Suppressor macrophage (primary cell): ENCODE measurements at places on chromosomes 2 and 18.
A peak's percentile ranks its signal among the peaks of the same experiment; 100 is the strongest.

- DNase-seq: no peak
Measured at GRCh38 chr2:184137955-184138354, 460.4 kb upstream of the ZNF804A start.

- DNase-seq: no peak
Measured at GRCh38 chr2:215744514-215744913, 268.8 kb downstream of the MREG start.

DNA sequence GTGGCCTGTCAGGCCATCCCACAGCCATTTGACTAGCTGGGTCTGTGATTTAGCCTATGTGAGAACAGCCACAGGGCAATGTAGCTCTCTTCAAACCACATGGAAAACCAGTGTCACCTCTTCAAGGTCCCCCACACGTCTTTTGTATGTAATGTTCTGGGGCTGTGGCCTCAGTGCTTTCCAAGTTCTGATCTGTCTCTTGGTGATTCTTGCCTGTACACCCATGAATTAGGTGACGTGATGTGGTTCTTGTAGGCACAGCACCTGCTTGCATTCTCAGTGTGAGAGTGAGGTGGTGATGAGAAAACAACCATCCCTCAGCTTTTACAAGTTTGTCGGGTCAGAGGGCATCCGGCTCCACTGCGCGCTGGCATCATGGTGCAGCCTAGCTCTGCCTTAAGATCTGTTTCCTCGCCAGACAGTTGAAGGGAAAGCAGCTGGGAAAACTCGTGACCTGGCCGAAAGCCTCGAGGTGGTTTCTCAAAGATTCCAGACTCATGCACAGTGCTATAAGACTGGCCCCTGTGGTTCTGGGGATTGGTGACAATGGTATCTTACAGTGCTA is 125.8 kb downstream of the TANC1 start:
- no peak for DNase-seq

- no peak for DNase-seq
Measured at GRCh38 chr2:63696496-63696895, 107.7 kb downstream of the MDH1 start.

DNA sequence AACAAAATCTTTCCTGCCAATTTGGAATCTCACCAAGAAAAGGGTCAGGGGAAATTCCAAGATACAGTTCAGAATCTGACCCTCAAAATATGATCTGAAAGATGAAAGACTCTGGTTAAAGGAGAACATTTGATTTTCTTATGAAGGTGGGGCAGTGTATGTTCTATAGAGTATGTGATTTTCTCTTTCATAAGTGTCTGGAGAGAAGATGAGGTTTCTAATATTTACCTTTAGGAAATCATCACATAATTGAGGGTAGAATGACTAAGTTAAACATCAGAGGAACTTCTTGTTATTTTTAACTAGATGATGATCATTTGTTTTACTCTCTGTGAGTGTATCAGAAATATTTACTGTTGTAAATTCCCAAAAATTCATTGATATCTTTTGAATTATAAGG is 27.8 kb upstream of the MBOAT2 start:
- DNase-seq: no peak

DNA sequence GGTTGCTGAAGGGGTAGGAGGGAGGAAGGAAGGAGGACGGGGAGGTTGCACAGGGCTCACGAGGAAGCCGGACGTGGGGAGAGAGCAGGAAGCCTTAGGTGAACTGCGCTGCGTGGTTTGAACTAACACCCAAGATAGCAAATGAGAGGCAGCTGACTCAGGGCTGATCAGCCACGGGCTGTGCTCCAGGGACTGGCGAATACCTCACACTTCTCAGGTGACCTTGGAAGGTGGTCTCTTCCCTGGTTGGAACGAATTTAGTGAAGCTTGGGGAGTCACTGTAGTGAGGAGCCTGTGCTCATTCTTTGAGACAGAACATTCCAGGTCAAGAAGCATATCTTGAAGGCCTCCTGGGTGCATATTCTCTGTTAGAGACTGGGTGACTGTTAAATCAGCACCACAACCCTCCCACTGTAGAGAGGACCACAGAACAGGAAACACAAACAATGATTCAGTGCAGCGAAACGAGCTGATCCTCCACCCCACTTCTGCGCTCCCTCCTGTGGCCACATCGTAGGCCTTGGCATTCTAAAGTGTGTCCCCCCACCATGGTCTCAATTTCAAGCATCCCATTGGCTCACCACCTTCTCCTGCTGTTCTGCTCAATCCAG is 33.8 kb downstream of the TOGARAM2 start:
- DNase-seq: peak; percentile 70

DNA sequence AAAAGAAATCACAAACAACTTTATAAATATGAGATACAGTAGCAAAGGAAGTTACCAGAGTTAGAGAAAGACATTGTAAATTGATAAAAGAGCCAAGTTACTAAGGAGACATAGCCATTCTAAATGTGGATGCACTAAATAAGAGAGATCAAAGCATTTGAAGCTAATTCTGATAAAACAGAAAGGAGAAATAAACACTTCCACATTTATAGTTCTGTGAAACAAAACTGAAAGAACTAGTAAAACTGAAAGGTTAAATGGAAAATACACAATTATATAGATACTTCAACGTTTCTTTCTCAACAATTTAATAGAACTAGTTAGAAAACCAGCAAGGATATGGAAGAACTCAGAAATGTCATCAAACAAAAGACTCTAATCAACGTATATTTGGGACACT is 309.0 kb upstream of the CDH2 start:
- no peak for DNase-seq

DNA sequence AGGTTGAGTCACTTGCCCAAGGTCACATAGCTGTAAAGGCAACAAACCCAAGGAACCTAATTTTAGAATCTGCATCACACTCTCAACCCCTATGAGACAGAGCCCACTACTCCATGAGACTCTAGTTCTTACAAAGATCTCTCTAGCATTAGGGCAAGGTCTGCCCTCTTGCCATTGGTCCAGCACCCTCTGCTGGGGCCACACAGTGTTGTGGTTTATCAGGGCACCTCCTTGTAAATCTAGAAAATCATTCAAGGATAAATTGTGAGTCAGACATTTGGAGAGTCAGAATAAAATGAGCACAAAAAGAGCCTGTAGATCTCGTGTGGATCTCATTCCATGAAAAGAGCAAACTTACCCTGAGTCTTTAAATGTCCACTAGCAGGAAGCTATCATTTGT is 91.2 kb downstream of the SLC8A1 start:
- no peak for DNase-seq

DNA sequence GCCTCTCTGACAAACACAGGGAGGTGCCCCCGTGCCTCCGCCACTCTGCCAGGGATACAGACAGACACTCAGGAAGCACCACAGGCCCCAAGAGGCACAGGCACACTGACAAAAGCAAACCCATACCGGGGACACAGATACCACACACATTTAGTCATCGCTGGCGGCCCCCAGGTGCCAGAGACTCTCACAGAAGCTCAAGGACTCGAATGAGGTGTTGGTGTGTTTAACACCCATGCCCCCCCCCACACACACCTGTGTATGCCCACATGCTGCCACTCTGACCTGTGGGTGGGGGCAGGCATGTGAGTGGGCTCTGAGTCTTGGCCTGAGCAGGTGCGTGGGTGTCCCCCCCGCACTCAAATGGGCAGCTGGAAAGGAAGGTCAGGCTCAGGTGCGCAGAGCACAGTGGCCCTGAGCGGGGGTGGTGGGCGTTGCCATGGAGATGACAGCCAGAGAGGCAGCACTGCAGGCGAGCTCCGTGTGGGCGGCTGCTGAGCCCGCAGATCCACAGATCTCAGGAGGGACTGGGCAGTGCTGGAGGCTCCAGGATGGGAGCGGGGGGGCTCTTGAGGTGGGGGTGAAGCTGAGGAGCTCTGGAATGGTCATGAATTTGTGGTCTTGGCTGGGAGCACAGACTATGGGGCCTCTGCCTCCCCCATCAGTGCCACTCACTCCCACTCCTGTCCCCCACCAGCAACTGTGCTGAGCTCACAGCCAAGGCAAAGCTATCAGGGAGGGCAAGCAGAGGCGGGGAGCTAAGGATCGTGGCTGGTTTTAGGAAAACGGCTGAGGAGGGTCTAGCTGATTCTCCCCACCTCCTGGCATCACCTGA is 73.9 kb upstream of the TAF1B start:
- DNase-seq: no peak

GRCh38 chr2:102107741-102108070 is 34.8 kb upstream of the IL1R1 start:
- no peak for DNase-seq

GRCh38 chr2:111161971-111162370 is 41.3 kb downstream of the BCL2L11 start:
- no peak for DNase-seq

GRCh38 chr2:201642086-201642578 is 1.2 kb downstream of the TMEM237 start:
- no peak for DNase-seq

- DNase-seq: peak; percentile 59
Measured at GRCh38 chr2:113672326-113672932, 45.4 kb downstream of the RABL2A start.

DNA sequence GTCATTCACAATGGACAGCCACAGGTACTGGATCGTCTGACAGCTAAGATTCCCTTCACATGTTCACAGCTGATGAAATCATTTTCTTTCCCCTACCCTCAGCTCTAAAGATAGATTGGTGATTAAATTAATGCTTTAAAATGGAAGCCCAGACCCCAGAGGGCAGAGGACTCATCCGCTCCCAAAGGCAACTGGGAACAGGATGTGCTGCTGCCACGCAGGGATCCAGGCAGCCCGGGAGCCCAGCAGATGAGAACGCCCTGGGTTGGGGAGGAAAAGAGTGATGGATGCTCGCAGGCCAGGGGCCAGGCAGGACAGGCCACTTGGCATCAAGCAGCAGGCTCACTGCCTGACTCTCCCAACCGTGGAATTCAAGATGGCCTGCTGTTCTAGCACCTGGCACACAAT is 41.3 kb downstream of the HDHD2 start:
- no peak for DNase-seq

GRCh38 chr2:46161911-46162310 is 135.3 kb upstream of the EPAS1 start:
- no peak for DNase-seq

- DNase-seq: peak; percentile 46
Measured at GRCh38 chr2:232368311-232368731, 10.2 kb upstream of the ALPP start.

GRCh38 chr18:22320771-22321170 is 96.9 kb downstream of the CTAGE1 start:
- DNase-seq: no peak

DNA sequence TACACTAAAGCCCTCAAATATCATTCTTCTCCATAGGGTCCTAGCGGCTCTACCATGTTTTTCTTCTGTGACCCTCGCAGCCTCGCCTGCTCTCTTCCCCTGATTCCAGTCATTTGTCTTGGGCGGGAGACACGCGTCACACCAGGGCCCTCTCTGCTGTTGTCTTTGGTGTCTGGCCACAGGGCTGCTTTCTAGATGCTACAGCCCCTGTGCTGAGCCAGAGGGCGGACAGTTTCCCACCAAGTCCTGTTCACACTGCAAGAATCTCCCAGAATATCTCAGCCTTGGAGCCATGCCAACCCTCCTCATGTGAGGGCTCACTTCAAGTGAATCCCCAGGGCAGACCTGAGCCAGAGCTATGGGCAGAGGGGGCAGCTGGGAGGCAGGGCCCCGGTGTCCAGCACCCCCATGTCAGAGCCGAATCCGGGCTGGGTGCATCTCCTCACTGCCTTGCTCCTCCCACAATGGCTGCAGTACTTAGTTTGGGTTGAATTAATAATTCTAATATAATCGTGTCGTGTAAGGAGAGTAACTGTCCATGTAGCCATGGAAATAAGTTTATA is 42.1 kb downstream of the DIPK1C start:
- no peak for DNase-seq

DNA sequence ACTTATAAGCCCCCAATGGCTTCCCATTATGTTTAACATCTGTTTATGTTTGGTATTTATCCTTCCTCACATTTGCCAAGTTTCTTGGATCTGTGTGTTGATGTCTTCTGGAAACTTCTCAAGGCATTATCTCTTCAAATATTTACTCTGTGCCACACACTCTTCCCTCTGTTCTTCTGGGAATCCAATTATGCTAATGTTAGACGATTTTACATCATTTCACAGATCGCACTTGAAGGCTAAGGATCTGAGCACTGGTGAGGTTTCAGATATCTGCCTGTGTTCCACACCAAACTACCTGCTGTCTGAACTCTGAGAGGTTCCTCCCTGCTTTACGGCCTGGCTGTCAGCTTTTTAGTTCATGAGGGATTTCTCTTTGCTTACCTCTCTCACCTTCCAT is 10.1 kb downstream of the AOX1 start:
- DNase-seq: no peak

- DNase-seq: peak; percentile 83
Measured at GRCh38 chr2:11858883-11859282, 112.5 kb downstream of the LPIN1 start.

- no peak for DNase-seq
Measured at GRCh38 chr2:64738026-64738425, 84.3 kb upstream of the SERTAD2 start.

- DNase-seq: no peak
Measured at GRCh38 chr2:36559221-36559942, 38.6 kb downstream of the FEZ2 start.

DNA sequence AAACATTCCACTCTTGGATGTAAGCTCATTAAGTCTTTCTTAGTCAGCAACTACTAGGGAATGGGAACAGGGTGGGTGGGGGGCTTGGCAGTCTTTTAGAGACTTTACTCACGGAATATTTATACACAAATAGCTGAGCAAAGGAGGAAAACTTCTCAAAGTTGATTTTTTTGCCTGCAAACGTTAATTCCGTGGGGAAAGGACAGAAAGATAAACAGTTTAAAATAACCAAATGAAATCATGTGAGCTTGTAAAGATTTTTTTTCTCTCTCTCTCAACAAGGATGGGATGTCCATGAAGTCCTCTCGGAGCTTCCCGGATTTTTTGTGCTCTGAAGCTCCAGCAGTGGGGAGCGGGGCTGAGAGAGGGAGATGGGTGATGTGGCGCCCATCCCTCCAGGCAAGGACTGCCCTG is 32.2 kb upstream of the MAT2A start:
- DNase-seq: no peak

DNA sequence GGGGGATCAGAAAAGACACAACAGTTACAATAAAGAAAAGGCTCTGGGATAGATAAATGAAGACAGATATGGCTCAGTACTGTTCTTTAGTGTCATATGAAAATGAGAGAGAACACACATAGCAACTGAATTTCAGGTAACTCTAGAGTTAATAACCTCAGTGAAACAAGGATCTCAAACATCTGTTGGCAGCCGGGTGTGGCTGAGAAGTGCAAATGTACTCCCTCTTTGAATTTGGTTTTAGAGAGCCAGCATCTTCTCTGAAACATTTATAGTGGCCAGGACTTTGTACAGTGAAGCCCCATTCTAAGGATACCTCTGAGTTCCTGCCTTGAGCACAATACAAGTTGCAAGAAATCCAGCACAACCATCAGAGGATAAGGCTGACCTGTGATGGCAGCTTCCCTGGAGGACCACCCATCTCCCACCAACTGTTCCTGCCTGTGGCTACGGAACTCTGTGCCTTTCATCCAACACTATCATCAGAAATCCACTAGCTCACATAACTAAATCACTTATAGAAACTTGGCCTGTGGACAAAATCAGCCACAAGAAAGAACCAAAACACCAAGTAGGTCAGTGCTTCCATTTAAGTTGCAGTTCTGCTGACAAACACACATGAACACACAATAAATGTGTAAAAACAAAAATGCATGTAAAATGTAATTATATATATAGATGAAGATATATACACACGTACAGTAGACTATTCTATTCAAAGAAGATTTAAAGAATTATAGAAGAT is 37.3 kb upstream of the PEX13 start:
- DNase-seq: no peak
